ENCODE measurements at places on chromosomes 1 and 21. TPM values are rescaled to one million over a fixed set of nuclear protein-coding genes. Genes with fewer than 3 reads are reported as not detected.

Gene ANP32E
- 56.5 TPM for total RNA-seq

Gene RAB13
- 63.1 TPM for total RNA-seq

Gene PLA2G2D
- not detected for total RNA-seq

Gene ATP1A1
- total RNA-seq: 361 TPM

Gene TEX38
- total RNA-seq: not detected

Gene PLA2G2C
- not detected for total RNA-seq

- H3K36me3 ChIP-seq: peaks cover 66% of the 10 kb centered on the region
- no peak overlapping the region for H3K4me3 ChIP-seq
- H3K27ac ChIP-seq: no peak overlapping the region
- H3K4me1 ChIP-seq: no peaks in the 10 kb centered on the region
- H3K27me3 ChIP-seq: no peaks in the 10 kb centered on the region
Measured at GRCh38 chr1:150798525-150798924, 9.5 kb downstream of the CTSK start.

DNA sequence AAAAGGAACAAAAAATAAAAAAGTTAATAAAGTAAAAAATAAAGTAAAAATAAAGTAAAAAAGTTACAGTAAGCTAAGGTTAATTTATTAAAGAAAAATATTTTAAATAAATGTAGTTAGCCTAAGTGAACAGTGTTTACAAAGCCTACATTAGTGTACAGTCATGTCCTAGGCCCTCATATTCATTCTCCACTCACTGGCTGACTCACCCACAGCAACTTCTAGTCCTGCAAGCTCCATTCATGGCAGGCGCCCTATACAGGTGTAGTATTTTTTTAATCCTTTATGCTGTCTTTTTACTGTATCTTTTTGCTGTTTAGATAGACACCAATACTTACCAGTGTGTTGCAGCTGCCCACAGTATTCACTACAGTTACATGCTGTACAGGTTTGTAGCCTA is 12.4 kb downstream of the ADAR start:
- no peak overlapping the region for H3K4me3 ChIP-seq
- peaks cover 87% of the 10 kb centered on the region for H3K36me3 ChIP-seq
- H3K27me3 ChIP-seq: no peaks in the 10 kb centered on the region

GRCh38 chr1:61626816-61627215 is 98.1 kb downstream of the TM2D1 start:
- H3K27ac ChIP-seq: no peak overlapping the region
- no peaks in the 10 kb centered on the region for H3K36me3 ChIP-seq
- DNase-seq: no peak
- H3K4me1 ChIP-seq: no peaks in the 10 kb centered on the region
- H3K27me3 ChIP-seq: no peaks in the 10 kb centered on the region

GRCh38 chr21:16421965-16422364 is 692.2 kb downstream of the USP25 start:
- H3K27ac ChIP-seq: no peak overlapping the region
- DNase-seq: no peak
- H3K4me3 ChIP-seq: no peak overlapping the region
- H3K36me3 ChIP-seq: no peaks in the 10 kb centered on the region
- no peaks in the 10 kb centered on the region for H3K4me1 ChIP-seq

- H3K36me3 ChIP-seq: peaks cover 6% of the 10 kb centered on the region
- H3K4me3 ChIP-seq: no peak overlapping the region
- no peak overlapping the region for H3K27ac ChIP-seq
- H3K27me3 ChIP-seq: no peaks in the 10 kb centered on the region
- DNase-seq: no peak
Measured at GRCh38 chr21:29893687-29894086, 46.1 kb downstream of the GRIK1 start.

GRCh38 chr1:53740621-53741105 is 1.7 kb upstream of the GLIS1 start:
- H3K27ac ChIP-seq: no peak overlapping the region
- H3K4me1 ChIP-seq: no peaks in the 10 kb centered on the region
- H3K4me3 ChIP-seq: no peak overlapping the region
- DNase-seq: peak; percentile 68
- H3K36me3 ChIP-seq: no peaks in the 10 kb centered on the region

All from MCF 10A (cell line).